ENCODE measurements at places on chromosomes 3 and 15. TPM values are rescaled to one million over a fixed set of nuclear protein-coding genes. Genes with fewer than 3 reads are reported as not detected.

DNA sequence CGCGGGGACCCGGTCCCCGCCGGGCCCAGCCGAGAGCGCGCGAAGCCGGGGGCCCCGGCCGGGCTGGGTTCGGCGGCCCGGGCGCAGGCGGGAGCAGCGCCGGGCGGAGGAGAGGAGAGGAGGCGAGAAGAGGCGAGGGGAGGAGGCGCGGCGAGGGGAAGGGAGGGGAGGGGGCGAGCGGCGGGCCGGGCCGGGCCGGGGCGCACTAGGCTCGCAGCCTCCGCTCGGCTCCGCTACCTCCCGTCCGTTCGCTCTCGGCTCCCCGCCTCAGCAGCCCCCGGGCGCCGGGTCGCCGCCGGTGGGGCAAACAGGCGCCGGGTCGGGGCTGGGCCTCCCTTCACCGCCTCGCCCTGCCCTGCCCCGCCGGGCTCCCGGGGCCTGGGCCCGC, 351 bp downstream of the INSYN1 start:
- DNase-seq = no peak

DNA sequence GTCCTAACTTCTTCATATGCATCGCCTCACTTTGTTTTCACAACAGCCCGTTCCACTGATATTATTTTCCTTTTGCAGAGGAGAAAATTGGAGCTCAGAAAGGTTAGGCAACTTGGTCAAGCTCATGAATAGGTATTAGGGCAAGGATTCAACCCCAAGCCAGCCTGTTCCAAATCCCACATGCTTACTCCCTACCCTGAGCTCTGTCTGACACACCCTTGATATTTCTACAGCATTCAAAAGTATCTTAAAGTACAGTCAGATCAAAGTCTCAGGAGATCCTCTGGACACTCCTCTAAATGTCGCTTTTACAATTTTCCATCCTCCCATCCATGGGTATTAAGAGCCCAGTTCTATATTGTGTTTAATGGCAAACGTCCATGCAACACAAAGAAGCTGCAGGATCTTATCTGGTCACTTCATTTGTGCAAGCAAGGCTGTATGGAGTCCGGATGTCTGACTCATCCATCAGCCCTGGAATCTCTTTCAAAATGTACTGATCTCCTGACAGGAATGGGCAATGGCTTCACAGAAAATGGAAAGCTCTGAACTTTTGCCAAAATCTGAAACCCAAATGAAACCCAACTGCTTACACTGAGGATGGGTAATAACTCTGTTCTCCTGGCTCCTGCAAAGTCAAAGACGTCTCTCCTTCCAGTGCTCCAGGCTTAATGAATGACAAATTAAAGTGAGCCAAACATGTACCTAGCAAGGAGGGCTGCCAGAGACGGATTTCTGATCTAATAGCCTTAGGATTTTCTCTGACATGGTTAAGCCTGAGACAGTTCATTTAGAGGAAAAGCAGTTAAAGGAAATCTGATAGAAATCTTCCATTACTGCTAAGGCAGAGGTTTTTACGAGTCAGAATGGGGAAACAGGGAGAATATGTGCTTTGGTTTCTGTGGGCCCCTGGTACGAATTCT, 230.9 kb upstream of the RORA start:
- DNase-seq = no peak

- no peak for DNase-seq
Observed at GRCh38 chr3:116709479-116709878, at the start of gene TUSC7. TUSC7 (plus strand) TSS chr3:116709779.

DNA sequence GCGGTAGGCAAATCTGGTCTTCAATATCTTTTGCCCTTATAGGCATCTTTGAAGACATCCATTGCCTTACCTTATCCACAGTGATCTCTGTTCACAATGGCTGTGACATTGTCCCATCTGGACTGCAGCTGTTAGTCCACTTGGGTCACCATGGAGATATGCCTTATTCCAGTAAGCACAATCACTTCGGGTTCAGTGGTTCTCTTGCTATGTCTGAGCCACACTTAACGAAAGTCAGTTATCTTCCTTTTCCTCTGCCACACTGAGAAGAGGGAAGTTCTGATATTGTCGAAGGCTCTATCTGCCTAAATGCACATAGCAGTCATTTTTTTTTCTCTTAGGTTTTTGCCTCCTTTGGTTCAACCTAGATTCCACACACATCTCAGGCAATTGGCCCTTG, 119.0 kb upstream of the SATB1 start:
- DNase-seq = no peak

- DNase-seq = no peak
Observed at GRCh38 chr15:26691249-26691648, 81.6 kb downstream of the GABRB3 start.

DNA sequence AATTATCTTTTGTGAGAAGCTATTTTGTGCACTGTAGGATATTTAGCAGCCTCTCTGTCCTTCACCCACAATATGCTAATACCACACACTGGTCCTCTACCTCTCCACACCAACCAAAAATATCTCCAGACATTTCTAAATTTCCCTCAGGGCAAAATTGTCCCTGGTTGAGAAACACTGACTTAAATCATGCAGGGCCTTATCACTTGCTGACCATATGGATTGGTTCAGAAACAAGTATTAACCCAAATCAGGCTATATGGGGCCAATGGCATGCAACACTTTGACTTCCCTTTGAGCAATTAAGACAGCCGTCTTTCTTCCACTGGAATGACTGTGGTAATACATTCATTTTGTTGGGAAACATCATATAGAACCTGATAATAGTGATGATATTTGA, 251.1 kb downstream of the CNTN3 start:
- DNase-seq = no peak

GRCh38 chr3:73908218-73908617, 283.5 kb upstream of the PDZRN3 start:
- DNase-seq = no peak

GRCh38 chr15:35937380-35937779, 391.4 kb upstream of the DPH6 start:
- no peak for DNase-seq

GRCh38 chr3:15279671-15280402, 52.5 kb downstream of the SH3BP5 start:
- DNase-seq = no peak

GRCh38 chr15:67397139-67397538, 123.8 kb upstream of the C15orf61 start:
- DNase-seq = no peak

- DNase-seq = no peak
Observed at GRCh38 chr15:71971905-71972304, 146.0 kb downstream of the MYO9A start.

DNA sequence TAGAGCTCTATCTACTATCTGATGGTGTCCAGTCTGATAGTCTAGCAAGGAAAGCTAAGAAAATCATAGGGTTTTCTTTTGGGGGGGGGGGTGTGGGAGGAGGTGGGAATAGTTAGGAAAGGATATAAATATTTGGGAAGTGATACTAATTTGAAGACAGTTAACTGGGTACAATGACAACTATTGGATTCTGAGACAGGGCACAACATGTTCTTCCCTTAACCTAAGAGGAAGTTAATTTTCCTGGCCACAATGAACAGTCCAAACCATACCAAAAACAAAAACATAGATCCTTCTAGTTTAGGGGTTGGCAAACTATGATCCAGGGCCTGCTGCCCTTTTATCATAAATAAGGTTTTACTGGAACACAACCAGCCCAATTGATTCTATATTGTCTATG, 10.0 kb upstream of the HCLS1 start:
- DNase-seq = no peak

GRCh38 chr3:178494386-178494785, 41.9 kb upstream of the KCNMB2 start:
- no peak for DNase-seq

GRCh38 chr3:25495726-25496253, 67.7 kb downstream of the RARB start:
- DNase-seq = no peak

DNA sequence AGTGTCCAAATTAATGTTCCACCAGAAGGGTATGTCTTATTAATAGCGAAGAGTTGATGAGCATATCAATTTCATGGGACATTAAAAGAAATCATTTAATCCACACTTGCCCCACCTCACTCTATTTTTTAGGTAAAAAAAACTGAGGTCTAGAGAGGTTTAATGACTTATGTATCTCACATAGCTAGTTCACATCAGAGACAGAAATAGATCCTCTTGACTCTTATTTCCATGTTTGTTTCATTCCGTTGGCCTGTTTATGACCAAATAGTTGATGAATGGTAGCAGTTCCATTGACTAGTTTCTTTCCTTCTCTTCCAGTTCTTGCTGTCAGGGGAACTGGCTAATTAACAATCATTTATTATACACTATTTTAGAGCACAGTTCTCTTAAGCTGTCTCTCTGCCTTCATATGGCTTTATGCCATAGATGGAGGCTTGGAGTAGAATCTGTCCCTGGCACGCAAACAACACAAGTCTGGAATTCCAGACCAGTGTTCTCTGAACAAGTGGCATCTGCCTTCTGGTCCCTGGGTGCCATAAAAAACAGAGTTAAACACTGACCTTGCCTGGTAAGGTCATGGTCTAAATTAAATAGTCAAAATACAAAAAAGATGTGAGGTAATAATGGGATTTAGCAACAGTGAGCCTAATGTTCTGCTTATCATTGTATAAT, 220.0 kb upstream of the CGNL1 start:
- no peak for DNase-seq

DNA sequence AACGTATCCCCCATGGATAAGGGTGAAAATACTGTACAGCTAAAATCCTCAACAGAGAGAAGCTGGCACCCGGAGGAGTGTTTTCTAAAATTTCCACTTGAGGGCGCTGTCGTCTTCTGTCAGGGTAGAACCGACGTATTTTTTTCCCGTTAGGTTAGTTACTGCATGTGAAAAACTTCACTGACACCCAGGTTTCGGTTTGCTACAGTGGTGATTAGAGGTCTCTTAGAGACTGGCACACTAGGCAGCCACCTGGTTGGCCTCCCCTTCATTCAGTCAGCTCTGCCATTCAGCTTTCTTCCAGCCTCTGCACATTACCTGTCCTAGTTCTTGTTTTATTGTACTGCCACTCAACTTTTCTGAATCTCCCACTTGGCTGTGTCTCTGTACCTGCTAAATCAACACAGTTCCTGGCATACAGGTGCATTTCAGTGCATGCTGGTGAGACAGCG, 18.4 kb downstream of the CCK start:
- DNase-seq = peak; percentile 69

DNA sequence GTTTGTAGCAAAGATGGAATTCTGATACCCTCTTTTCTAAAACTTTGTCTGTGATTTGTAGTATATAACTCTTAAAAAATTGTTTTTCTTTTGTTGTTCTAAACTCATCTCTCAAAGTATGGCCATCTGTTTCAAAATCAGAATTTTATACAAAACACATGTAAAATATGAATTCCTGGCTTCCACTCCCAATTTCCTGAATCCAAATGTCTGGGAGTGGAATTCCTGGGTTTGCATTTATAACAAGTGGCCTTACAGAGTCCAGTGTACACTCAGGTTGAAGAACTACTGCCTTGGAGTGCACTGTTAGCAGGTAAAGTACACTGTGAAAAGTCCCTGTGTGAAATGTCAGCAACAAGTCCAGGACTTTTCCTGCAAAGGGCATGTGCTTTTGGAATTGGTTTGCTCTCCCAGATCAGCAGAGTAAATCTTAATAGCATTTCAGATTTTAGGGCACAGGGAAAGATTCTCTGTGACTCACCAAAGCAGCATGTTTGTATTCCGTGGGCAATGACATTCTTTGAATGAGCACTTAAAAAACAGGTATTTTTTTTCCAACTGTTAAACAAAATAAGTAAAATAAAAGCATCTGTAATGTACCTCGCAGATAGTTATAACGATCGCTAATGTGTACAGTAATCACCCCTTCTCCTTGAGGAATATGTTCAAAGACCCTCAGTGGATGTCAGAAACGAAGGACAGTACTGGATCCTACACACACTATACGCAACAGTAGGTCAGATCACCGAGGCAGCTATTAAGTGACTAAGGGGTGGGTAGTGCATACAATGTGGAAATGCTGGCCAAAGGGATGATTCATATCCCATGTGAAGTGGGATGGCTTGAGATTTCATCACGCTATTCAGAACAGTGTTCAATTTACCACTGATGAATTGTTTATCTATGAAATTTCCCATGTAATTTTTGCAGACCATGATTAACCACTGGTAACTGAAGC, 2.0 kb upstream of the CLDN16 start:
- no peak for DNase-seq

GRCh38 chr3:130457671-130458070, 59.3 kb upstream of the COL6A6 start:
- no peak for DNase-seq

DNA sequence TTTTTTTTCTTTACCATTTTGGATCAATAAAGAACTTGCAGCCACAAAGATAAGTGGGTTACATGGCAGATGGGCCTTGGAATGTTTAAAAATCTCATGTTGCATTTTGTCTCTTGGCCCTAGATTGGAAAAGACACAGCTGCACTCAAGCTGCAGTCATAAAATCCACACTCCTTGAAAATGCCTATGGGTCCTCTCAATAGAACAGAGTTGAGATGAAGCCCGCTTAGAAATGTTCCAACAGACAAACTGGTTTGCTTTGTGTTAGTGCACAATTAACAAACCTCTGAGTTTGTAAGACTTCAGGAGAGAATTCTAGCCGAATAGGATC, 401.2 kb upstream of the CDIN1 start:
- no peak for DNase-seq

- no peak for DNase-seq
Observed at GRCh38 chr3:13111873-13112520, 38.8 kb upstream of the IQSEC1 start.

GRCh38 chr15:90013503-90013937, 12.4 kb downstream of the ZNF710 start:
- DNase-seq = peak; percentile 61

DNA sequence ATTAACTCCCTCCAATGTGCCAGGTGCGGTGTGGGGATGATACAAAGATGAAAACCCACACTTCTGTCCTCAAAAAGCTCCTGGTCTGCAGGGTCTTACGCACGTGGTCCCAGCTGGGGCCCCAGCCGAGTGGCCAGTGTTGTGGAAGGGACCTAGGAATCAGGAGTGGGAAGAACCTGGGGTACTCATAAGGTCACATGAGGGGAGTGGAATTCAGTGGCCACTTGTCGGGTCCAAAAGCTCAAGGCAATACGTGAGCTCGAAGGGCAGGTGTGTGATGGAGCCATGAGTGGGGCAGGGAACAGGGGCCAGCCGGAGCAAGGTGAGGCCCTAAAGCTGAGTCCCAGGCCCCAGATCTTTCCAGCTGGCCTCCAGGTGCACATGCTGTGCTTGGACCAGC, 260.0 kb upstream of the LYSMD4 start:
- no peak for DNase-seq

The ITPR1 gene
- total RNA-seq = 357 TPM

The ATP8B4 gene
- total RNA-seq = 0.73 TPM

The TM4SF18 gene
- total RNA-seq = not detected

The TMEM207 gene
- total RNA-seq = not detected

The UROC1 gene
- not detected for total RNA-seq

The HESX1 gene
- total RNA-seq = 0.39 TPM

The MST1R gene
- 2.4 TPM for total RNA-seq

The ADGRG7 gene
- total RNA-seq = not detected

The ZNF80 gene
- 0.42 TPM for total RNA-seq

The CADPS gene
- 0.22 TPM for total RNA-seq

The CSPG5 gene
- total RNA-seq = 0.68 TPM

Measured in B cell (primary cell).